ENCODE measurements at places on chromosomes 16 and 17.
A peak's percentile ranks its signal among the peaks of the same experiment; 100 is the strongest.

DNA sequence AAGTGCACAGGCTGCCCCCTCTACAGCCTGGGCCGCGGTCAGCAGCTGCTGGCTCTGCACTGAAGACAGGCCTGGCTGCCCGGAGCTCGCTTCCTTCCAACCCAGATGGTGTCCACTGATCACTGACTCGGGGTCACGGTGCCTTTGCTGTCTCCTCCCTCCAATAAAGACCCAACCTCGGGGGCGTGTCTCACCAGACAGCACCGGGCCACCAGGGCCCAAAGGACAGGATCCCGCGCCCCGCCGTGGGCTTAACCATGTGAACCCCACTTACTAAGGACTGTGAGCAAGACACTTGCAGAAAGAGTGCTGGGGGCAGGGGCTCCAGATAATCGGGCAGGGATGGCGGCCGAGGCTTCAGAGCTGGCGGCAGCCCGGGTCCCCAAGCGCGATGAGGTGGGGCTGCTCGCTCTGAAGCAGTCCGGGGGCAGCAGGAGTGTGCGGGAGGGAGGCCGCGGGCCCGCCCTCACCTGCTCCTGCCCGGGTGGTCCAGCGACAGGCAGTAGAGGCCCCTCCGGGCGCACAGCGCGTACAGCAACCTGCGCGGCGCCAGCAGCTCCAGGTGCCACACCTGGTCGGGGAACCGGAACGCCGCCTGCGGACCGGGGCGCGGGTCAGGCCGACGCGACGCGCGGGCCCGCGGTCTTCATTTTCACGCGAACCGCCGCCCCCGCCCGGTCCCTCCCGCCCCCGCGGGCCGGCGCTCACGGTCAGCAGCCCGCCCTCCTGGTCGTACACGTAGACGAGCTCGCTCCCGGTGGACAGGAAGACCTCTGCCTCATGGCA lies 502 bp downstream of the FAAP100 start:
- DNase-seq: peak; percentile 35

GRCh38 chr17:17354560-17355349 lies 51.6 kb downstream of the NT5M start:
- peak; percentile 79 for DNase-seq

- no peak for DNase-seq
Measured at GRCh38 chr17:35519906-35520442, 17.5 kb downstream of the SLFN12L start.

DNA sequence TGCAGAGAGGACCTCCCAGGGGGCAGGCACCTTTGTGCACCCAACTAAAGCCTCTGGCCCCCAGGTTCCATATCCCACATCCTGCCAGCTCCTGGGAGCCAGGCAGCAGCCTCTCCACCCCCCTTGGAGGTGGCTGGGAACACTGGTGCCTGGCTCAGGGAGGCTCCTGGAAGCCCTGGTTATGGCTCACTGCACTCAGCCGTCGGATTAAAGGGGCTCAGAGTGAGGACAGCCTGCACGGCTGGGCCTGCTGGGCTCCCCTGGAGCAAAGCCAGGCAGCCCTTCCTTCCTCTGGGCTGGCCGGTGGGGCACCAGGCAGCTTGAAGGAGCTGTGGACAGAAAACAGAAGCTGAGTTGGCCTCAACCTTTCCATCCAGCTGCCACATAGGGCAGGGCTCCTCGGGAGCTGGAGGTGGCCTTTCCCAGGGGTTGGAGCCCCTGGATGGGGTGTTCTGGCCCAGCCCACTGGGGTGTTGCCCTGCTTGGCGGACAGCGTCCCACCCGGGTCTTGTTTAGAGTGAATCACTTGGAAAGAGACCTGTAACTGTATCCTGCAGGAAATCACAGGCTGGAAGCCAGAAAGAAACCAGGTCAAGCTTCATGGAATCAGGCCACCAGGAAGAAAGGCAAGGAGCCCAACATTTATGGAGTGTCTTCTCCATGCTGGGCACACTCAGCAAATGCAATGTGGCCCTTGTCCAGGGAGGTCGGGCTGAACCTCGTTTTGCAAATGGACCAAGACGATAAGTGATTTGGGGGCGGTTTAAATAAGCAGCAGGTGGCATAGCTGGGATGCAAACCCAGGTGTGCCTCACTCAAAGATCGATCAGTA lies 253.3 kb downstream of the SOX9 start:
- no peak for DNase-seq

GRCh38 chr17:57463103-57463885 lies 207.0 kb downstream of the MSI2 start:
- no peak for DNase-seq

DNA sequence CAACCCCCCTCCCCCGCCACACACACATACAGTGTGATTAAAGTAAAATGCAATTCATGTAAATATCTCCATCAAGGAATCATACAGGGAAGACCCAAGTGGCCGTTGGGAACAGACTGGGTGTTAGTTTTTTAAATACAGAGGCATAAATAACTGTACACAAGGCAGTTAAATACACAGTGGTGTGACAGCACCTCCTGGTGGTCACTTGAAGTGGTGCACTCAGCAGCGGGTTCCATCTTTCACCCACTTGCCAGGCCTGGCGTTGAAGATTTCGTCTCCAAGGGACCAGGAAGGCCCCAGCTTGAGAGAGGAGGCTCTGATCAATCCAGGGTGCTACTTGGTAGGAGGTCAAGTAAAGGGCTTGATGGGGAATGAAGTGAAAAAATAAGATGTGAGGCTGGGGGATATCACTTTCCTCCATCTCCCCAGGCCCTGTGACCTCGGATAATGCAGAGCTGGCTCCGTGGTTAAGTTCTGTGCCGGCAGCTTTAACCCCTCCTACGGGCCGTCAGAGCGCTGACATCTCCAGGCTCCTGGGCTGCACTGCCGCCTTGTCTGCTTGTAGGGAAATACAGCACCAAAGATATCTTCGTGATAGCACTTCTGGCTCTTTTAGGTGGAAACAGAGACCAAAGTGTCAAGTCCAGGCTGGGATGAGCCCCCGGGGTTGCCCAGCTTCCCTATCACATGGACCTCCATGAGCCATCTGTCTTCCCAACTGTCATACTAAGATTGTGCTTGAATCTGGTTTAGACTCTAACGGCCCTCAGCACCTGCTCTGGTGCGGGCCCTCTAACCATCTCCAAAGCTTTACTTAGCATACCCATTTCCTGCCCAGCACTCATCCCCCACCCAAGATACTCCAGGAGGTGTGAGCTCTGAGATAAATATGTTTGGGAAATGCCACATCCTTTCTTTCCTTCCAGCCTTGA lies 20.7 kb downstream of the LGALS9 start:
- DNase-seq: peak; percentile 69

DNA sequence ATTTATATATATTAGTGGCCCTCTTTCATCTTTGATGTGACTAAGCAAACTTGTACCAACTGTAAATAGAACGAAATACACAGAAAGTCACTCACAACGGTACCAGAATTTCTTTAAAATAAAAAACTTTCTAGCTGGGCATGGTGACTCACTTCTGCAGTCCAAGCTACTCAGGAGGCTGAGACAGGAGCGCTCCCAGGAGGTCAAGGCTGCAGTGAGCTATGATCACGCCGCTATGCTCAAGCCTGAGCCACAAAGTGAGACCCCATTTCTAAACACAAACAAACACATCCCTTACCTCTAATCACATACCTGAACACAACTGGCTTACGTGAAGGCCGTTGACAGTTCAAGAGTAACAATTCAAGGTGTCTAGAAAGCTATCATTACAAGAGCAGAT lies 29.7 kb downstream of the STAT5B start:
- DNase-seq: no peak

GRCh38 chr16:53755026-53755910 lies 51.3 kb downstream of the FTO start:
- DNase-seq: no peak

DNA sequence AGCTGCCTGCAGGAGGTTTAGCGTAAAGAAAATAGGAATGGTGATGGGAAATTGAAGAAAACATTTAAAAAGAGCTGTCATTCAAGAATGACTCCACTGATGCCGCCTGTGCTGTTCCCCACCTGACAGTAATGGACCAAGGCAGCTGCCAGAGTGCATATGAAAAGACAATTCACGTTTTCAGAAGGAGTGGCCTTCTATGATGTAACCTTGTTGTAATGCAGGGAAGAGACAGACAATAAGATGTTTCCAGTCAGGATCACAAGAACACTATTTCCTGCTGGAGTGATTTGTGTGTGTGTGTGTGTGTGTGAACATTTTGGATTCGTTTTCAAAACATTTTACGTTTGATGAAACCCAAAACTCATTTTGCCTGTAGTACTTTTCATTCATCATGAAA lies 203.7 kb downstream of the LGALS9B start:
- DNase-seq: no peak

GRCh38 chr17:7711051-7711755 lies 6.2 kb downstream of the EFNB3 start:
- no peak for DNase-seq

DNA sequence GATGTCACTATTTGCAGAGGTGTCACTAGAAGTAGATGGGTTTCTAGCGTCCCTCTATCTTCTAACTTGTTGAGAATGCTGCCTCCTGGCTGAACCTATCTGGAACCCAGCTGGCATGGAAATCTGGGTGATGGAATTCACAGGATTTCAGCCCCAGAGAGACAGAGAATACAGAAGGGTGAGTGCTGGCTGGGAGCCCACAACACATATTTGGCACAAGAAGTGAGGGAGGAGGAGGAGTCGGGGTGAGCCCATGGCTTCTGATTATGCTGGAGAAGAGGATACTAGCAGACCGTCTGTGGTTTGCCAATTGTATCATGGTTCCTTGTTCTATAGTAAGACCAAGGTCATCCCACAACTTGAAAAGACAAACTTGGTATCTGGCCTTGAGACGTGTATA lies 557.8 kb upstream of the SALL1 start:
- DNase-seq: no peak

- DNase-seq: no peak
Measured at GRCh38 chr17:29048440-29049368, 5.8 kb downstream of the PIPOX start.

DNA sequence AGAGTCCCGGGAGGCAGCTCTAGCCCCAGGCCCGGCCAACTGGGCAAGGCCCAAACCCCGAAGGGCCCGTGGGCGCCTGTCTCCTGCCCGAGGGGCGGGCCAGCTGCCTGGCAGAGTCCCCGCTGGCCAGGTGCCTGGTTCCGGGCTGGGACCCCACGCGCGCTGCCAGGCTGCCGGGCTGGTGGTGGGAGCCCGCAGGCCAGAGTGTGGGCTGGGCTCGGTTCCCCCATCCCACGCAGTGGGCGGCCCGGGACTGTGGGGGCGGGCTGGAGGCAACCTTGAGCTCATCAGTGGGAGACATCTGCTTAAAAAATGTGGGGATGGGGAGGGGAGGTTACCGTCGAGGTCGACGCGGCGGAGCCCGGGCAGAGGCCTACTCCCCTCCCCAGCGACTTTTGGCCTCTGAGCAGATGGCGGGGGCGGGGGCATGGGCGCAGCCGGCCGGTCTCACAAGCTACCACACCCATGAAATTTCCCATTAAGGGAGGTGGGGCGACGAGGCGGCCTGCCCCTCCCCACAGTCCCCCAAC lies 176.4 kb upstream of the GSE1 start:
- DNase-seq: no peak

- peak; percentile 76 for DNase-seq
Measured at GRCh38 chr16:30054959-30055553, 10.5 kb upstream of the ALDOA start.

- DNase-seq: no peak
Measured at GRCh38 chr16:86091976-86092375, 193.0 kb downstream of the IRF8 start.

- DNase-seq: no peak
Measured at GRCh38 chr16:23539984-23540816, 16.9 kb downstream of the EARS2 start.

GRCh38 chr17:15261258-15261801 lies 3.8 kb downstream of the PMP22 start:
- peak; percentile 66 for DNase-seq

DNA sequence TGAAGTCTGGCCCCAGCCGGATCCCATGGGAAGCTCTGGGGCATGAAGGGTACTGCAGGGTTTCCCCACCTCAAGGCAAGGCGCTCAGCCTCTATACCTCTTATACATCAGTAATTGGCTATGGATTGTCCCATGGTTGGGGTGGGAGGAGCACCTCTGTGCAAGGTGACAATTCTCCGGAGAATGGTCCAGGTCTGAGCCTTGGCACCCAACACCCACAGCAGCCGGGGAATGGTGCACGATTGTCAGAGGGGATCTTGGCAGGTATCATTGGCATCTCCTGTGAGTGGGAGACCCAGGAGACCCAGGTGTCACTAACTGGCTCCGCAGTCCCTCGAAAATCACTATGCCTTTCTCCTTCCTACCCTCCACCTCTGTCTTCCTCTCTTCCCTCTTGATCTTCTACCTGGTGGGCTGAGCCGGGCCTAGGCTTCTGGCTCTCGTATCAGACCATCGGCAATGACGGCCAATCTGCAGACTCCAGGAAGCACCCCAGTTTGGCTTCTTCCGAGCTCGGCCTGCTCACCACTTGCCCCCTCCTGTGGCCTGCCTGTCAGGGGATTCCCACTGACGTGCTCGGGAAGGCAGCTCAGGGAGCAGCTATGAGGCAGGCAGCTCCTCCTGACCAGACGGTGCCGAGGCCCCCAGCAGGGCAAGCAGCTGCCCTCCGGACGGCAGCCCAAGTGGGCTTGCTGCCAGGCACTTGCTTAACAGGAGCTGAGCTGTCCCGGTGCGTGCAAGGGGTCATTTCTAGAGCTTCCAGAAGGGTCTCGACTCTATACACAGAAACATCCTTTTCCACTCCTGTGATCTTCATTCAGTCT lies 10.0 kb upstream of the CALB2 start:
- no peak for DNase-seq

GRCh38 chr17:49498029-49498615 lies 3.0 kb downstream of the NGFR start:
- DNase-seq: peak; percentile 33

- DNase-seq: no peak
Measured at GRCh38 chr16:30574678-30575077, 3.2 kb upstream of the ZNF688 start.

- DNase-seq: no peak
Measured at GRCh38 chr17:64992325-64992802, 64.2 kb downstream of the GNA13 start.

- no peak for DNase-seq
Measured at GRCh38 chr16:85475233-85475632, 137.9 kb upstream of the GSE1 start.

- DNase-seq: no peak
Measured at GRCh38 chr17:5065227-5065744, 13.0 kb upstream of the ZFP3 start.

All from endothelial cell (in vitro differentiated cells).